Calu3 (cell line): ENCODE measurements at places on chromosomes 13 and 19. TPM values are rescaled to one million over a fixed set of nuclear protein-coding genes. Genes with fewer than 3 reads are reported as not detected.

STX10 gene
- total RNA-seq, result 52.3 and 52.7 TPM in 2 replicates

DNA sequence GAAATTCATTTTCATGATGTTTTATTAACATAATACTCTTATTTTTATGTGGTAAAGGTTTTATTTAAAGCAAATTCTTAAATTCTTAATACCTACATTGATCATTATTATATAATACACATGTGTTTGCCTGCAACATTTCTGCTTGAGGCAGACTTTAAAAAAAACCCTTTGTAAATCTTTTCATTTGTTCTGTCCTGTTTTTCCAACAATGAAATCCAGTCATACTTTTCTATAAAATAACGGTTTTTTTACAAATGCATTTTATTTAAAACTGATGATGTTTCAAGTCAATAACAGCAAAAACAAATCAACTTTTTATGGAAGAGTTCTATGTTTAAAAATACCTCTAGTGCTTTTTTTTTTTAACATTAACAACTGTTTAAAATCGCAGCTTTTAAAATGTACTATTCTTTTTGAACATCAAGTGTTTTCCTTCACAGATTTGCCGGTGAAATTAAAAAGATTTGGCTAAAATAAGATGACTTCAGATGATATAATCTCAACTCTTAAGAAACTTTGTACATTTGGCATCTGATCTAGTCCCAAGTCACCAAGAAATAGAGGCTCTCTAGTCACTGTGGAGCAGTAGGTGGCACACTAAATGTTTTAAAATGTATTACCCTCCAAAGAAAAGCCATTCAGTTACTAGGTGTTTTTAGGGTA lies 5.1 kb downstream of the POU4F1 start:
- DNase-seq, result no peak

TEX26 gene
- not detected in 2 replicates for total RNA-seq

- no peak for DNase-seq
These were observed 14.5 kb upstream of the CERS4 start for GRCh38 chr19:8194528-8195267.

DNA sequence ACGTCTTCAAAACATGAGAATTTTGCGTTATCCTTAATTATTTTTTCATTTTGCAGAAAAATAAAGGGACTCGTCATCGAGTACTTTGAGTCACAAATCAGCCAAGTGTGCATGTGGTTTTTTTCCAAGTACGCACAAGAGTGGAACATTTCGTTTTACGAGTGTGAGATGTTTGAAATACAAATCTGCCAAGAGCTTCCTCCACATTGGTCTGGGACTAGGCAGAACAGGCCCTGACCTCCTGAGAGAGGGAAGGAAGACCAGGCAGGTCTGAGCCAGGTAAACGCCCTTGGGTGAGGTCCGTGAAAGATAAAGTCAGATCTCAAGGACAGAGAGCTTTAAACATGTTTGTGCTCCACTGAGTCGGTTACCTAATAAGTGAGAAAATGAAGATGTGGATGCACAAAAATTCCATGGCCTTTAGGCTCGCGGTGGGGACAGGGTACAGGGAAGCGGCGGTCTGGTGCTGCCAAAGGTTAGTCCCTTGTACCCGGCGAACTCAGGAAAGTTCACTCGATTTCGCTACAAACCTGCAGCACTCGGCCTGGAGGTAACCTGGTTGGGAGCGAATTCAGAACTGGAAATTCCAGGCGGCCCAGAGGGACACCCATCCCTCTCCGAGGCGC lies 473 bp upstream of the ITM2B start:
- DNase-seq, result no peak

DNA sequence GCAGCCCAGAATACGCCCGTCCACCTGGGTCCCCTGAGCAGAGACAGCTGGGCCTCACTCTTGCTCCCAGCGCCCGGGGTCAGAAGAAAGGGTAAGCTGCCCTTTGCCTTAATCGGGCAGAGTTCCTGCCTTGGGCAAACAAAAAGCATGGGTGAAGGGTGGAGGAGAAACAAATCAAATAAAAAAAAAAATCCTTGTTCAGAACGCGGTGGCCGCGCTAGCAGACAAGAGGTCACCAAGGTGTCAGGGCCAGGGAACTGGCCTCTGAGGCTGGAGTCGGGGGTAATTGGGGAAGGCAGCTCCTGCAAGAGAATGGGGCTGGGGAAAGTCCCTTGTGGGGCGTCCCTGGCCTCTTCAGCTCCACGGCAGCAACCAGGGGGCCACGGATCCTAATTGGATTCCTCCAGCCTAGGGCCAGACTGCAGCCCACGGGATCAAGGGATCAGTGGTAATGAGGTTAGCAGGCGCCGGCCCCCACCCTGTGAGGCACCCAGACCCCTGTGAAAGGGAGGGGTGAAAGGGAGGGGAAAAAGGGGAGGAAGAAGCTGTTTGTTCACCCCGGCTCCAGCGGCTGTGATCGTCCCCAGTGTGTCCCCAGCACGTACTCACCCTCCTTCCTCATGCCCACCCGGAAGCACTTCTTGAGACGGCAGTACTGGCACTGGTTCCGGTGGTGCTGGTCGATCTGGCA lies 5.5 kb downstream of the NR2F6 start:
- DNase-seq, result no peak

DNA sequence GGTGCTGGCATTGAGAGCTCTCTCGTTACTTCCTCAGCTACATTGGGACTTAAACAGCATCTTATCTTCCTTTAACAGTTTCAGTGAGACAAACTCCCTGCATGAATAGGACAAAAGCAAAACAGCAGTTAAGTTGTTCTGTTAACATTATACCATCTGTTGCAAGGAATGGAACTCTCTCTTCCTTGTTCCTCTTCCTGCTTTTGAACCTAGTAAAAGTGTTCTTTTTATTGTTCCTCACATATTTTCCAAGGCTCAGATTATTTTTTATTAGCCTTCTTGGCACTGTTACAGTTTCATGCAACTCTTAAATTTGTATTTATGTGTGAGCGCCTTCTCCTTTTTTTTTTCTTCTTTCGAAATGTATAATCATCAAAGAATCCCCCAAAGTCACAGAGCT lies 202.6 kb upstream of the UFM1 start:
- no peak for DNase-seq

GRCh38 chr19:50000038-50000840 lies 24.9 kb downstream of the VRK3 start:
- no peak for DNase-seq

LRRC8E gene
- total RNA-seq, result 8.0 and 9.1 TPM in 2 replicates

SLC7A10 gene
- total RNA-seq, result not detected in 2 replicates

DNA sequence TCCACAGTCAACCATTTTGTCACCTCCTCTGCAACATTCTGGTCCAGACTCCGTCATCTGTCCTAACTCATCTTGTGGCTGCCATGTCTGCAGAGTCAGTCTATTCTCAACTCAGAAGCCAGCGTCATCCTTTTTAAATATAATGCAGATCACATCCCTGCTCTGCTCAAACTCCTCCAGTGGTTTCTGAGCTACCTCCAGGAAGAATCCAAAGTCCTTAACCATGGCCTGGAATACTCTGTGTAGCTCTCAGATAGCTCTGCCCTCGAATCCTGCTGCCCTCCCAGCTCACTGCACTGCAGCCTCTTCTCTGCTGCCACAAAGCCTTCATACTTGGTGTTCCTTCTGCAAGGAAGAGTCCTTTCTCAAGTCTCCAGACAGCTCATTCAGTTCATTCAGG lies 190.8 kb downstream of the FOXO1 start:
- no peak for DNase-seq

ONECUT3 gene
- 20.0 and 25.7 TPM in 2 replicates for total RNA-seq

DNA sequence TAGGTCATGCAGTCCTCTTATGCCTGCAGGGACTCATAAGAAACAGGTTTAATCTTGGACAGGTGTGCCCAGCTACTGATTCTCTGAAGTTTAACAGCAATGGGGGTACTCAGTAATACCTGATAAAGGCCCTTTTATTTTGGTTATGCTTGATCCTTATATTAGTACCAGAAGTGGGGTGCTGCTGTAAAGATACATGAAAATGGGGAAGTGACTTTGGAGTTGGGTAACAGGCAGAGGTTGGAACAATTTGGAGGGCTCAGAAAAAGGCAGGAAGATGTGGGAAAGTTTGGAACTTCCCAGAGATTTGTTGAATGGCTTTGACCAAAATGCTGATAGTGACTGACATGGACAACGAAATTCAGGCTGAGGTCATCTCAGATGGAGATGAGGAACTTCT lies 14.6 kb upstream of the TMTC4 start:
- no peak for DNase-seq

CEACAM1 gene
- total RNA-seq, result 132 and 159 TPM in 2 replicates

- DNase-seq, result no peak
These were observed 76.3 kb upstream of the GPR183 start for GRCh38 chr13:99383511-99383921.

PEX11G gene
- 1.3 and 3.4 TPM in 2 replicates for total RNA-seq

GATAD2A gene
- 79.8 and 83.7 TPM in 2 replicates for total RNA-seq

GRCh38 chr19:13934785-13935109 lies 3.5 kb downstream of the PODNL1 start:
- no peak for DNase-seq

DNA sequence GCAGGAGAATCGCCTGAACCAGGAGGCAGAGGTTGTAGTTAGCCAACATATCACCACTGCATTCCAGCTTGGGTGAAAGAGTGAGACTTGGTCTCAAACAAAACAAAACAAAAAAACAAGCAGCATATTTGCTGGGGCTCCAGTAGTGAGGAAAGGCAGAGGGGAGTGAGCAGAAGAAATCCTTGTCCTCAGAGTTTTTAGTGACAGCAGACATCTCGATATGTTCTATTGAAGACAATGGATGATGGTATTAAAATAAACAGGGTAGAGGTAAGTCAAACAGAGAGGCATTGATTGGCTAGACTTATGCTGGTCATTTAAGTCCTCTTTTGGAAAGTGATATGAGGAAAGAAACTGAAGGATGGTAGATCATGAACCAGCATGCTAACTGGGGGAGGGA lies 19.0 kb downstream of the NLRP7 start:
- DNase-seq, result no peak

DNA sequence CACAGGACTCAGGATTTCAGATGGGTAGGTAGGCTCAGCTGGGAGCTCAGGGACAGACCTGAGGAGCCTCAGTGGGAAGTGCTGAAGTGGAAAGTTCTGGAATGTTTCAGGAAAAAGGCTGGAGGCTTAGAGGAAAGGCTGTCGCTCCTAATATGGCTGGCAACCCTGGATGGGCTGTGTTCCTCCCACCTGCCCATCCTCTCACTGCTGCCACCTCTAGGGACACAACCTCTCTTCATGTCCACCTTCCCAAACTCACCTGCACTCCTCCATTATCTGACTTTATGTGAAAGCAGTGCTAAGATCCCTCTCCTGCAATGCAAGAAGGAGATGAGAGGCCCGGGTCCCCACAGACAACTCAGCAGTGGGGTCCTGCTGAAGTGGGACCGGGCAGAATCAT lies 5.8 kb upstream of the CEACAM21 start:
- peak; percentile 22 for DNase-seq

DNA sequence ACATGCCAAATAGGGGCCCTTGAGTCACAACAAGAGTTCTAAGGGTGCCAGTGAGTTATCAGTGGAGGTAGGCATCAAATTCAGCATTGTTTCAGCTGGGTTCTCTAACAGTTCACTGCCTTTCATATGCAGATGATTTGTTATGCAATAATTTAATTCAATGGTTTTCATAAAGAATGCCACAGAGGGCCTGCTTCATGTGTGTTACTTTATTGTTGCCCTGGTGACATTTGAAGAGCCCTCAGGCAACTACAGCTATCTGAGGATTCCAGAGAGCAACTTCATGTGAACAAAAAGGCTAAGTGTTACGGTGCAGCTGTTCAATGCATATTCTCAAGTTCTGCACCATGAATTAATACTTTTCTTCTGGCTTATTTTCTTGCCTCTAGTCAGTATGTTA lies 43.1 kb upstream of the STARD13 start:
- DNase-seq, result no peak

MEDAG gene
- total RNA-seq, result 1.6 and 2.3 TPM in 2 replicates

GRCh38 chr19:41944336-41944735 lies 14.8 kb downstream of the RABAC1 start:
- DNase-seq, result no peak

- no peak for DNase-seq
These were observed 530.0 kb downstream of the PCDH9 start for GRCh38 chr13:66700117-66700601.

DNA sequence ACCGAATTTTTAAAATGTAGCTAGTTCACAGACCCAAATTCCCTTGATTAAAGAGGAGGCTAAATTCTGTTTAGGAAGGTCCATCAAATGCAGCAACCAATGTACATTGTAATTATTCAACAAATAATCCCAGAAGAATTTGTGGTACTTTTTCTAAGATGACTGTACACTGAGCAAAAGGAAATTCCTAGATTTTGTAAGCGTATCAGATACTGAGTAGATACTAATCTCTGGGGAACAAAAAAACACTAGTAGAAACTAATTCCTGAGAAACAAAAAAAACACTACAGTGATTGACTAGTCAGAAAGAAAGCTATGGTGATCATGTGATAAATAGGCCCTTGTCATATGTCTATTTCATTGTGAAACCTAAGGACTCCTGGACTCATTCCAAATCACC lies 246.1 kb downstream of the PCDH17 start:
- DNase-seq, result no peak

CEACAM8 gene
- total RNA-seq, result not detected in 2 replicates

DNA sequence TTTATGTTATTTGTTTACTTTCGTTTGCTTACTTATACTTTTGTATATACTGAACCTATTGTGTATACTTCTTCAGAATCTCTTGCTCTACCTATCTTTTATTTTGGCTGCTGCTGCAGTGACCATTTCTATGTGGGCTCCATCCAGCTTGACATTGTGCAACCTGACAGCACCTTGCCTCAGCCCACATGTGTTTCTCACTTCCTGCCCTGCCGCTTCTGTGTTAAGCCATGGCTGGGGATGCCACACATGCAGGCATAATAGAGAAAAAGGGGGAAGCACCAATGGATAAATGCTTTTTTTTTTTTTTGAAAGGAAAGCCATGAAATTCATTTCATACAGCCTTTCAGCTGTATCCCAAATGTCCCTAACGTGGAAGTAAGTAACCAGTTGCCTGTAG lies 147.6 kb downstream of the RBM26 start:
- DNase-seq, result no peak

CEACAM7 gene
- total RNA-seq, result 5.9 and 9.0 TPM in 2 replicates

C19orf25 gene
- total RNA-seq, result 33.7 and 33.8 TPM in 2 replicates

- DNase-seq, result no peak
These were observed 332.2 kb upstream of the SGCG start for GRCh38 chr13:22848539-22849052.

ZNF134 gene
- total RNA-seq, result 11.4 and 13.2 TPM in 2 replicates

CRX gene
- total RNA-seq, result not detected in 2 replicates

- peak; percentile 1 for DNase-seq
These were observed 273.2 kb downstream of the MYO16 start for GRCh38 chr13:108902405-108903155.

- DNase-seq, result peak; percentile 96
These were observed 17.9 kb downstream of the BRSK1 start for GRCh38 chr19:55301459-55302317.

GRCh38 chr13:99264051-99264450 lies 5.9 kb upstream of the GPR18 start:
- DNase-seq, result no peak

PDX1 gene
- total RNA-seq, result 1.2 and 1.8 TPM in 2 replicates
